Islet precursor cell (in vitro differentiated cells): ENCODE measurements at places on chromosomes 7 and 10.

DNA sequence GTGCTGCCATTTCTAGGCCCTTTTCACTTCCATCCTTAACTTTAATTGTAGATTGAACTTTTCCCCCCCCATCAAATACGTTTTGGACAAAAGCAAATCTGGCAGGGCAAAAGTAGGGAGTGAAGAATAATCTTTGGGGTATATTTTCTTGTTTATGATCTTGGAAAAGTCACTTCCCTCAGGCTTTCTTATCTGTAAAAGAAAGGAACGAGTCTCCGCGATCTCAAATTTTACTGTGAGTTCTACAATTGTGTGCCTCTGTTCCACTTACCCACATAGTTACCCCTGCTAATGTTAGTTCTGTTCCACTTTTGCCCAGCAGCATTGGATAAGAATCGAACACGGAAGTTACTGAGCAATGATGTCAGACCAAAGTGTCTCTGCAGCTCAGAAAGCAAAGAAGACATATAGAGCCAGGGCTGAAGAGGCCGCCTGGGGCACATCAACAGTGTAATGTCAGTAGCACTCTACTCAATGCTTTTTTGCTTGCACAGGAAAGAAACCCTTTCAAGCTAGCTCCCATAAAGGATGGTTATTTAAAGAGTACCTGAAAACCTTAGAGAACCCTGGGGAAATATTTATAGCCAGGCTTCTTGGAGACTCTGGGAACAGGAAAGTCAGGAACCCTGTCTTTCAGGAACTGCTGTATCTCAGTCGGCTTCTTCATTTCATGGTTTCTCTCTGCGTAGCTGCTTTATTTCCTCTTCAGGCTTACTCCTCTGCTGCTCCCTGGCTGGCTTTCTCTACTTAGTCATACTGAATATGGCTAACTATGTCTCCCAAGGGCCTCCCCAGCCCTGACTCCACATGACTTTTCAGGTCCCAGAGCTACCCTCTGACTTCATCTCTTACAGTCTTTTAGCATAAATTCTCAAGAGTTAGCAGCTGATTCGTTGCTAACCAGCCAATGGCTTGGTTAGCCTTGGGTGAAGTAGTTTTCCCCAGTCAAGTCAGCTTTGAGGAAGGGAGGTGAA lies 123.7 kb upstream of the FAM3C start:
- DNase-seq = peak; percentile 65

DNA sequence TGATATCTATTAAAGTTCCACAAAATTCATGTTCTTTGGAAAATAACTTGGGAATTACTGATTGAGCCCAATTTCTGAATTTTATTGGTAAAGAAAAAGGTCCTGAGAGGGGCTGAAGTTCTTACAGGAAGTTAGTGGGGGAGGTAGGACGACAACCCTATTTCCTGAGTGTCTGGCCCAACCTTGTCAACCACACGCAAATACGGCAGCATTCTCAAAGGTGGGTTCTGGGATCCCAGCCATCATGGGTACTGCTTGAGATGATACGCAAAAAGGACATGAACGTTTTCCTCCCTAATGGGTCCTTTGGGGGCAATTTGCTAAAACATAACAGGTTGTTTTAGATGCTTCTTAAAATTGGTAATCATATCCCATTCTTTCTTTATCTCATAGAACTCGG lies 2.7 kb upstream of the PDCD4 start:
- no peak for DNase-seq

- no peak for DNase-seq
These were observed 253.4 kb downstream of the USP6NL start for GRCh38 chr10:11358011-11358410.

DNA sequence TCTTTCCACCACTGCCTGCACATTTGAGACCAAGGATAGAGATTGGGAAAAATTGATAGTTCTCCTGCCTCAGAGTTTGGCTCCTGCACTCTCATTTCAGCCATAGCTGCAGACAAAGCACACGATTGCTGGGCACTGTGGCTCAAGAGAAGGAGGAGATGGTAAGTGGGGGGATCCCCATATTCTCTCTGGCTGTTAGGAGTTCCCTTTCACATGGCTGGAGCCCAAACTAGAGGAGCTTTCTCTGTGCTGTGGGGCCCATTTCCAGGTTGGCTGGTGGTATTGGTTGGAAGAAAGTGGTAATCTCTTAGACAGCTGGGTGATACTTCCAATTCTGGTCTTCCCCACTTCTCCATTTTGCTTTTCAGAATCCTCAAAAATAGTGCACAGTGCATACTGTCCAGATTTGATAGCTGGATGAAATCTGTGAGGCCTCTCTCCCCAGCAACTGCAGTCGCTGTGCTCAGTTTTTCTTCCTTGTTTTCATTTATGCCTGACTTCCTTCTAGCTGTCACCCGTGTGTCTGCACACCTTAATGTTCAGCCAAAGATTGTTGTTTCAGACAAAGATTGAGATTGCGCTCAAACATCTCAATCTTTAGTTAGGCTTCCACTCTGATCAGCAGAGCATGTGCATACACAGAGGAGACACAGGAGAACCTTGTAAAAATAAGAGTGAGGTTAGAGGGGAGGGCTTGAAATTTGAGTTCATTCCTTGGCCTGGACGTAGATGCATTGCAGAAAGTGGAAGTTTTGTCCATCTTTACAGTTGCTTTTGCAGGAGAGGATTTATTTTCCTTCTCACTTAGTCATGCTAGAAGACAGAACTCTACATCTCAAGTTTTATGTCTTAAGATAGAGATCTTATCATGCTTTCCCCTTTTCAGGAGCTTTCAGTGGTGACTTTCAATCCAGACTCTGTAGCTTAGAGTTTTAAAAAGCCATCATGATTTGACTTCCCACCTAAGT lies 28.6 kb downstream of the RABGEF1 start:
- DNase-seq = no peak

DNA sequence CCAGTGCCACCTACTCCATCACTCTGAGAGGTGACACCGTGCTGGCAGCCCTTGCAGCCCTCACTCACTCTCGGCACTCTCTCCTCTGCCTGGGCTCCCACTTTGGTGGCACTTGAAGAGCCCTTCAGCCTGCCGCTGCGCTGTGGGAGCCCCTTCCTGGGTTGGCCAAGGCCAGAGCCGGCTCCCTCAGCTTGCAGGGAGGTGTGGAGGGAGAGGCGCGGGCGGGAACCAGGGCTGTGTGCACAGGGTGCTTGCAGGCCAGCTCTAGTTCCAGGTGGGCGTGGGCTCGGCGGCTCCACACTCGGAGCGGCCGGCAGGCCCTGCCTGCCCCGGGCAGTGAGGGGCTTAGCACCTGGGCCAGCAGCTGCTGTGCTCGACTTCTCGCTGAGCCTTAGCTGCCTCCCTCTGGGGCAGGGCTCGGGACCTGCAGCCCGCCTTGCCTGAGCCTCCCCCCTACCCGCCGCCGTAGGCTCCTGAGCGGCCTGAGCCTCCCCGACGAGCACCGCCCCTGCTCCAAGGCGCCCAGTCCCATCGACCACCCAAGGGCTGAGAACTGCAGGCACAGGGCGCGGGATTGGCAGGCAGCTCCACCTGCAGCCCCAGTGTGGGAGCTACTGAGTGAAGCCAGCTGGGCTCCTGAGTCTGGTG lies 48.7 kb upstream of the SLC35G1 start:
- DNase-seq = no peak

DNA sequence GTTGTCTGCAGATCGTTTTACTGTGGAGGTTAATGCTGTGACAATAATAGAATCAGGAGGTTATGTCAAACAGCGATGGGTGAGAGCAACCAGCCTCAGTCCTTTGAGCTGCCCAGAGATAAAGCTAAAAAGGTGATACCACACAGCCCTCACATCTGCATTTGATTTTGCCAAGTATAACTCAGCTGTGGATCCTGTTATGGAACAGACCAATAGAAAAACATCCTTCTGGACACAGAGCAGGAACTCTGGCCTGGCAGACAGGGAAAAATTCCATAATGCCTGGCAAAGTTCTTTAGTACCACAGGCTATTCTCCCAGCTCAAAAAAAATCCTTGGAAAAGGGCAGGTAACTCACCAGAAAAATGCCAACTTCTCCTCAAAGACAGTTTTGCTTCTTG lies 87.1 kb upstream of the PDLIM1 start:
- DNase-seq = no peak

GRCh38 chr10:132550366-132551092 lies 12.9 kb downstream of the INPP5A start:
- DNase-seq = peak; percentile 45

DNA sequence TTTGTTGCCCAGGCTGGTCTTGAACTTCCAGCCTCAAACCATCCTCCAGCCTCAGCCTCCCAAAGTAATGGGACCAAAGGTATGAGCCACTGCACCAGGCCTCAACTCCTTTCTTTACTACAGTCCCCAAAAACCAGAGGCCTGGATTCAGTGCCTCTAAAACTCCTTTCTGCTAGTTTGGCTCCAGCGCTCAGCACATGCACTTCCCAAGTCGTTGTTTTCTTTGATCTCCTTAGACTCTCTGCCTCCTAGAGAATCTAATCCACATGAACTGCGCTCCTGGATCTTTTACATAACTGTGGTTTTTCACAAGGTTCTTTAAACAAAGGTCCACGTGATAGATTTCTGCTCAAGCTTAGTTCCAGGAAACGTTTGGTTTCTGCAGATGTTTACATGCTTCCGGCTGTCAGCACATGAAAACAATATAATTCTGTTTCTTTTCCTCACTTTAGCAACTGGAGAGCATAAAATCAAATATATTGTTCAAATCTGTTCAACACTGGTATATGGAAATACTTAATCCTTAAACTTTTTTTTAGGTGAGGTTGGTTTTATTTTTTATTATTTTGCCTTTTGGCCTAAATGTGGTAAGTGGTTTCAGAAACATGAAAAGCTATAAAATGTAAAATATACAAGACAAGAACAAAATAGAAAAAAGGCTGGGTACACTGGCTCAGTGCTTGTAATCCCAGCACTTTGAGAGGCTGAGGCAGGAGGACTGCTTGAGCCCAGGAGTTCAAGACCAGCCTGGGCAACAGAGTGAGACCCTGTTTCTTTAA lies 270.5 kb upstream of the MKLN1 start:
- no peak for DNase-seq

DNA sequence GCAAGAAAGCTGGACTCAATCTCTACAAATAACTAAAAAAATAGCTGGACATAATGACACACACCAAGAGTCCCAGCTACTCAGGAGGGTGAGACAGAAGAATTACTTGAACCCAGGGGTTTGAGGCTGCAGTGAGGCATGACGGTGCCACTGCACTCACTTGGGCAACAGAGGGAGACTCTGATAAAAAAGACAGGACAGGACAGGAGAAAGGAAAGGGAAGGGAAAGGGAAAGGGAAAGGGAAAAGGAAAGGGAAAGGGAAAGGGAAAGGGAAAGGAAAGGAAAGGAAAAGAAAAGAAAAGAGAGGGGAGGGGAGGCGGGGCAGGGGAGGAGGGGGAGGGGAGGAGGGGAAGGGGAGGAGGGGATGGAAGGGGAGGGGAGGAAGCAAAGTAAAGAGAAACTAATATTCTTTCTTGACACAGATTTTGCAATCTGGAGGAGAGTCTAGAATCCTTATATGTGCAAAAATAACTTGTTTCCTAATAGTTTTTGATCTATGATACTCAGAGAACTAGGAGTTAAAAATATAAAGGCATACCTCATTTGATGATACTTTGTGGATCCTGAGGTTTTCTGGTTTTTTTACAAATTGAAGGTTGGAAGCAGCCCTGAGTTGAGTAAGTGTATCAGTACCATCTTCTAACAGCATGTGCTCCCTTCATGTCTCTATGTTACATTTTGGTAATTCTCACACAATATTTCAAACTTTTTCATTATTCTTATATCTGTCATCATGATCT lies 8.0 kb downstream of the SAR1A start:
- DNase-seq = no peak

DNA sequence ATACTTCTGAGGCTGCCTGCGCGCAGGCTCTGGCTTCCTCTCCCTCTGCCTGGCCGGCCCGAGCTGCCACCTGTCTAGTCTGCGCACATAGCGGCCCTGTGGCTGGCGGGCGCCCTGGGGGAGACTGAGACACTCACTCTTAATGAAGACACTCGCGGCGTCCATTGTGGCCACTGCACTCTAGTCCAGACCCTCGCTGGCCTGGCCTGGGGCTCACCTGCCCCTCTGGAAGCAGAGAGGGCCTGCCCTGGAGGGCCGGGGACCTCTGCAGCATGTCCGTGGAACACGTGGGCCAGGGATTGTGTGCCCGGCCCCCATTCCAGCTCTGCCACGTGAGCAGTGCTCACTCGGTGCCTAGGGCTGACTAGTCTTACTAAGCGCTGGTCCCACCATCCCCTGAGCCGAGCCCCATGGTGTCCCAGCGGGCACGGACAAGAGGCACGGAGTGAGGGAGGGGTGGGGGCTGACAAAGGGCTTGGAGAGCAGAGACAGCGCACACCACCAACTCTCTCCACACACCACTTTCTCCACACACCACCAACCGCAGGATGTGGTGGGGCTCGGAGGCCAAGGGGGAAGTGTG lies 149.3 kb downstream of the ELFN1 start:
- peak; percentile 46 for DNase-seq

- DNase-seq = no peak
These were observed 188.0 kb downstream of the PDE1C start for GRCh38 chr7:31882187-31882586.

DNA sequence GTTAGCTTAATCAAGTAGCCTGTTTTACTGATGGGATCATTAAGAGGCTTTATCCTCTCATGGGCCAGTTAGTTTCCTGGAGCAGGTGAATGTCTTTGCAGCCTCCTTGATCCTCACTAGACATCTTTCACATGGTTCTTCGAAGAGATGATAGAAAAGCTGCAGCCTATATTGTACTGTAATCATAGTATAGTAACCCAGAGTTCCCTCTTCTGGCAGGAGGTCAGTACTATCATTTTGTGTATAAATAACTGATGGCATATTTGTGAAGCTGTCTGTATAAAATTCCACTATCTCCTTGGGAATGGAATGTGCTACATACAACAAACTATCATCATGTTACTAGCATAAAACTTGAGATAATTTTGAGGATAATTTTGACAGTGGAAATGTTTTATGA lies 123.8 kb upstream of the PRPS1L1 start:
- DNase-seq = no peak

DNA sequence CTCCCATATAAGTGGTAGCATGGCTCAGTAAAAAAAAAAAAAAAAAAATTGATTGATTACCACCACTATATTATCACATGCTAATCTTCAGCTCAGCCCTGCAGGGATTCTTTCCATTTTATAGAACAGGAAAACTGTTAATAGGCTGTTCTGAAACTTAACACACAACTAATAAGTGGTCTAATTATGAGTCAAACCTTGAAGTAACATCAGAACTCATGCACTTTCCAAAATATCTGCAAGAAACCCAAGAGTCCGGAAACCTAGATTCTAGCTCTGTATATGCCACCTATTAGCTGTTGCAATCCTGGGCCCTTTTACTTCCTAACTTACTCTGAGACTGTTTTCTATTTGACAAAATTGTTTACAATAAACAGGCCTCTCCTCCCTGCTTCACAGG lies 23.9 kb downstream of the SEM1 start:
- DNase-seq = no peak
